Stimulated activated CD4-positive, alpha-beta T cell treated with anti-CD3 and anti-CD28 coated beads, Interleukin-2, amount 100 ng/mL, for 24 hours (primary cell): ENCODE measurements at places on chromosomes 12 and 14.

DNA sequence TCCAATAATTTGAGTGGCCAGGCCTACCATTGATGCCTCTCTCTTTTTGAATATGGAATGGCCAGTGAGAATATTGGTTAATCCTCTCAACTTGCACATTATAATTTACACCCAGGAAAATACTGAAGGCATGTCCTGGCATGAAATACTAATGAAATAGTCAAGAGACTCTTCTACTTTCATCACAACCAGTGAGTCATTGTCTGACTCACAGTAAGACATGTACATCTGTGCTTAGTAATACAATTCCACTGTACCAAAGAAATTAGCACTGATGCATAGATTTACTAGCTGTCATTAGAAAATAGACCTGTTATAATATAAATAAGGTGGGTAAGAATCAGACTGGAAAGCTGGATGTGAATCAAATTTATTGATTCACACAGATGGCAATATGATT lies 31.6 kb downstream of the KCNC2 start:
- DNase-seq, result no peak

GRCh38 chr14:96261053-96261452 lies 5.0 kb downstream of the BDKRB1 start:
- no peak for DNase-seq

- no peak for DNase-seq
These were observed 63.9 kb downstream of the DENND5B start for GRCh38 chr12:31527083-31527482.

DNA sequence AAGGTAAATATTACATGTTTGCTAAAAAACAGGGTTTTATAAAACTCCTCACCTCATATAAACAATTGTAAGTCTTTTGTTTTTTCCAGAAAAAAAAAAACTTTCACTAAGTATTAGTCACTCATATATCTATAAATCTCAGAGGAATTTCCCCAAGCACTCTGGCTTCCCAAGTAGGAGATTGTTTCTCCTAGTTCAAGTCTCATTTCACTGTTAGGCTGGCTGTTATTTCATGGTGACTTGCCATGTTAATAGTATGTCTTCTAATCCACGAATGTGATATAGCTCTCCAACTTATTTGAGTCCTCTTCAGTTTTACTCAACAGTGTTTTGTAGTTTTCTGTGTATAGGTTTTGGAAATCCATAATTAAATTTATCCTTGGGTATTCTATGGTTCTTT lies 61.6 kb downstream of the CAPZA3 start:
- DNase-seq, result no peak

DNA sequence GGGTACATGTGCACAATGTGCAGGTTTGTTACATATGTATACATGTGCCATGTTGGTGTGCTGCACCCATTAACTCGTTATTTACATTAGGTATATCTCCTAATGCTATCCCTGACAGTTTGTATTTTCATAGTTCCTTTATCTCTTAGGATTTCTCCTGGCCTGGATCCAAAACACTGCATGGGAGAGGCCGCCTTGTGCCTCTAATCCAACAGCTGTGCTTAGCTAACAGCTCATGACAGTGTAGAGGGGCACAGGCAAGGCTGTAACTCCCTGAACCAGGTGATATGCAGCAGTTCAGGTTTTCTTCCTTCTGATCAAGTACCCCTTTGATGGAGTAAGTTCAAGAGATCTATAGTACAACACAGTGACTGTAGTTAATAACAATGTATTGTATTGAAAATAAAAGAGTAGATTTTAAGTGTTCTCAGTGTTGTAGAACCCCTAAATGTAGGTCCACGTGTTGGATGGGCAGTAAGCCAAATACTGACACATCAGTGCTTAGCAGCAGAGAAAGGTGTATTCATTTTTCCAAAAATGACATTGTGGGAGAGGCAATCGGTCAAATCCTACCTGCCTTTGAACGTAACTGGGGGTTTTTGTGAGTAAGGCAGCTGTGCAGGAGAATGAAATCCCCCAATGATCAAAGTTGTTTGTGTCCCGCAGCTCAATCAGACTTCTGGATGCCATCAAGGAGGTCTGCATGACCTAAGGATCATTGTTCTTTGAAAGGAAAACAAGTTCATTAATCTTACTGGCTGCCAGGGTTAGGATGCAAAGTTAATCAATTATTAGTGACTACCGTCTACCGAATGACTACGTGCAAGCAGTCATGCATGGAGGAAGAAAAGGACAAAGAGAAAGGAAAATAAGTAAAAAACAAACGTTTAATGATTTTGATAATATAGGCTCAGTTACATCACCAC lies 89.3 kb upstream of the FGD4 start:
- no peak for DNase-seq

GRCh38 chr14:99522934-99523703 lies 41.9 kb downstream of the CCNK start:
- no peak for DNase-seq

GRCh38 chr14:101175731-101176534 lies 272.4 kb upstream of the RTL1 start:
- no peak for DNase-seq

GRCh38 chr14:65045006-65045405 lies 57.3 kb downstream of the MAX start:
- DNase-seq, result no peak

DNA sequence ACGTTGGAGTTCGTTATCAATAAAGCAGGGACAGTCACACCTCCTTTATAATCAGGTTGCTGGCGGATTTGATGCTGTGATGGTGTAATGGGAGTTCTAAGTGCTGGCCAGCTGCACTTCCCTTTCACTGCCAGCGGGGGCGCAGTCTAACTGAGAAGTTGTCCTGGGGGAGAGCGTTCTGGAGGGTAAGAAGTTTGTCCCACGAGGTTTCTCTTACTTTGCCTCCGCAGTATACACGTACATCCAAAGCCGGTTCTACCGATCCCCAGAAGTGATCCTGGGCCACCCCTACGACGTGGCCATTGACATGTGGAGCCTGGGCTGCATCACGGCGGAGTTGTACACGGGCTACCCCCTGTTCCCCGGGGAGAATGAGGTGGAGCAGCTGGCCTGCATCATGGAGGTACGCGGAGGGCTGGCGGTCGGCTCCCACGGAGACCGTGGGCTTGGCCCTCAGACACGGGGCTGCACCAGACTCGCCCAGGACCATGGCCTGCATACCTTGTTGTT lies 42.7 kb downstream of the DYRK4 start:
- peak; percentile 82 for DNase-seq

GRCh38 chr12:117093918-117094630 lies 5.1 kb downstream of the TESC start:
- DNase-seq, result no peak

DNA sequence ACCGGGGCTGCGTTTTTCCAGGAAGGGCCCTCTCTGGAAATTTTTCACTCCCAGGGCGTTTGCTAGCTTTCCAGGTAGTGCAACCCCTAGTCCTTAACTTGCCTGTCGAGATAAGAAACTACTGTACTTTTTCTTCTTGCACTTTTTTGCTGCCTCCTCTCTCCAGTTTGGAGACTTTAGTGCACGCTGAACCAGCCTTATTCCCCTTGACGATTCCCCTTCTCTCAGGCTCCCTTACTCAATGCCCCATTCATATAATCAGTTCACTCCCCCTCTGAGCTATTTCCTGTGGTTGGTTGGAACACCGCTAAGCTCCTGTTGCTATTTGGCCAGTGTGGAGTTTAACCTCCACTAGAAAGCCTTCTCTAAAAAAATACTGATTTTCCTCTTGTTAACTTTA lies 682 bp downstream of the CREBL2 start:
- DNase-seq, result no peak

DNA sequence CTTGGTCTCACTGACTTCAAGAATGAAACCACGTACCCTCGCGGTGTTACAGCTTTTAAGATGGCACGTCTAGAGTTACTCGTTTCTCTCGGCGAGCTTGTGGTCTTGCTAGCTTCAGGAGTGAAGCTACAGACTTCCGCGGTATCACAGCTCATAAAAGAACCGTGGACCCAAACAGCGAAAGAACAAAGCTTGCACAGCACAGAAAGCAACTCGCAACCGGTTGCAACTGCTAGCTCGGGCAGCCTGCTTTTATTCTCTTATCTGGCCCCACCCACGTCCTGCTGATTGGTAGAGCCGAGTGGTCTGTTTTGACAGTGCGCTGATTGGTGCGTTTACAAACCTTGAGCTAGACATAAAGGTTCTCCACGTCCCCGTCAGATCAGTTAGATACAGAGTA lies 4.2 kb upstream of the CLEC4C start:
- DNase-seq, result no peak

DNA sequence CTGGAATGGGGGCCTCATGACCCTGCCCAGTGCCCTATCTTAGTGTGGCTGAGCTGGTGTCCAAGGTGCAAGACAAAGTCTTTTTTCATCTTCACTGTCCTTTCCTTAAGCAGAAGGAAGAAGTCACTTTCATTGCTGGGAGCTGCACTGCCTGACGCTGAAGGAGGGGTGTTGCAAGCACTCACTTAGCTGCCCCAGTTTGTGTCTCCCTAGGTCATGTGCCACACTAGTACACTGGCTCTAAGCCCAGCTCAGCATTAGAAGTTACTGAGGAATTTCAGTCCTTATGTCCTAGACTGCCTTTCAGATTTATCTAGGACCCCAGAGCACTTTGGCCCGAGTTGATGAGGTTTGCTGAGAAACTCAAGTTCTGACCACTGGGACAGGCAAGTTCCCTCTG lies 952.0 kb upstream of the USP15 start:
- DNase-seq, result no peak

GRCh38 chr14:89332031-89332430 lies 85.0 kb downstream of the FOXN3 start:
- DNase-seq, result no peak

- DNase-seq, result no peak
These were observed 17.8 kb upstream of the MLEC start for GRCh38 chr12:120668868-120669840.

- DNase-seq, result no peak
These were observed 112.3 kb upstream of the KRR1 start for GRCh38 chr12:75623631-75624154.

- no peak for DNase-seq
These were observed 63.8 kb upstream of the LMO3 start for GRCh38 chr12:16669756-16670155.

DNA sequence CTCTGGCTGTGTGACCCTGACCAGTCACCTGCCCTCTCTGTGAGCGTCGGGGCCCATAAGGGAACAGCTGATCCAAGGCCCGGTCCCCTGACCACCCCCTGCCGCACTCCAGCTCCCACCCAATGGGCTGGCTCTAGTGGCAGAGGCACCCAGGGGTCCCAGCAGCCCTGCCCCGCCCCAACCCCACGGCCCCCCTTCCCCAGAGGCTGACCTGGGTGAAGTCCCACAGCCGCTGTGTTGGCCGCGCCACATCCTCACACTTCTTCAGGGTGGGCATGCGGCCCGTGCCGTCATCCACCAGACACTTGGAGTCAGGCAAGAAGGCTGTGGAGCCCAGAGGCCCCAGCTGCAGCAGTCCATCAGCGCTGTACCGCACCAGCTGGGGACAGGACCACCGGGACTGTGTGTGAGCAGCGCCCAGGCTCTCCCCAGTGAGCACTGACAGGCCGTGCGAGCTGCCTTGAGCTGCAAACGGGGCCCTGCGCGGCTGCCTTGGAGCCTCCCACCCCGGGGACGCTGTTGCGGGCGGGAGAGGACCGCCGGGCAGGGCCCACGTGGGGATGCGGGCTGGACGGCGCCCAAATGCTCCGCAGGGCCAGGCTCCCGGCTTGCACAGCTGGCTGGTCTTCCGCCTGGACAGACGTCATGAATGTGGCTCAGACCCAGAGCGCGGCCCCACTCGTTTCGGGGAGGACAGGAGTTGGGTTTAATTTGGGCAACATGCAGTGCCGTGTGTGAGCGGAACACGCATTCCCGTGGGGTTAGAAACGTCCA lies 53.5 kb downstream of the NOC4L start:
- no peak for DNase-seq

- no peak for DNase-seq
These were observed 90.9 kb downstream of the DIP2B start for GRCh38 chr12:50595667-50596066.

- DNase-seq, result no peak
These were observed 111.9 kb downstream of the LRRK2 start for GRCh38 chr12:40336573-40337199.

DNA sequence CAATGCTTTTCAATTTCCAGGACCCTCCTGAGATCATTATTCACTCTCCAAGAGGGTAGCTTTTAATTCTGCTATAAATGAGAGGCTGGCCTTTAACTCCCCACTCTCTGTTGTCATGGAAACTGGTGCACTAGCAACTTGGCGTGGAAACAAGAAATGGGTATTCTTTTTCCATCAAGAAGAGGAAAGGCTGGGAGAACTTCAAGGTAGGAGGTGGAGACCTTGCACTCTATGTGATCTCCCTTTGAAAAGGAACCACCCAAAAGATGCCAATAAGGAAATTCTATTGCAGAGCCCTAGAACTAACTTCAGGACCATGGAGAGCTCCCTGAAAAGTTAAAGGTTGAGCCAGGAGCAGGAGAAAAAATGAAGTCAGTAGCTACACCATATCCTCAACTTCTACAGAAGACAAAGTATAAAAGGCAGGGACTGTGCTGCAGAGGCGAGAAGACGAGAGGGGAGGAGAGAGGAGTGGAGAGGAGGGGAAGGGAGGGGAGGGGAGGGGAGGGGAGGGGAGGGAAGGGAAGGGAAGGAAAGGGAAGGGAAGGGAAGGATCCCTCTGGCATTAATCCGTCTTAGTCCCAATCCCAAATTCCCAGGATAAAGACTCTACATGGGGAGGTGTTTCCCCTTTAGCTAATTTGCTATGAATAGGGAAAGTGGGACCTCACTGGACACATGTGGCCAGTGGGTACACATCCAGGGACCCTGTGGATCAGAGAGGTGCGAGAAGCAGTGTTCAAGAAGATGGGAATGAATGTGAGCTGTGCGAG lies 46.7 kb upstream of the FICD start:
- DNase-seq, result no peak

GRCh38 chr12:18313306-18313705 lies 52.0 kb downstream of the PIK3C2G start:
- DNase-seq, result no peak

- no peak for DNase-seq
These were observed 294.3 kb downstream of the APAF1 start for GRCh38 chr12:98939350-98939749.

- no peak for DNase-seq
These were observed 197.9 kb upstream of the NUDT4 start for GRCh38 chr12:93179792-93180191.

- no peak for DNase-seq
These were observed 11.3 kb upstream of the KCNH3 start for GRCh38 chr12:49527361-49528130.

DNA sequence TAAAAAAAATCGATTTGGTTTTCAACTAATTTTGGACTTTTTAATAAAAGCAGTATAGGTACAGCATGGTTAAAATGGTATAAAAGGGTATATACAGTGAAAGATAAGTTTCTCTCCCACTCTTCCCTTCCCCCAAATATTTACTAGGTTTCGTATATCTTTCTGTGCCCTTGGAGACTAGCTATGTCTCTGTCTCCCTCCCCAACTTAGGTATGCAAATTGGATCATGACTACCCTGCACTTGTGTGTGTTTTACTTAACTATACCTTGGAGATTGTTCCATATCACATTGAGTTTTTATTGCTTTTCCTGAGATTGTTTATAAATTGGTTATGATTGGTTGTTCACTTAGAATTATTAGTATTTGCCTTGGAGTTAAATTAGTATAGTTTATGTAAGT lies 19.4 kb downstream of the AEBP2 start:
- DNase-seq, result no peak

GRCh38 chr14:70332015-70332414 lies 27.5 kb downstream of the COX16 start:
- no peak for DNase-seq
